ENCODE measurements at places on chromosomes 11 and 22.

DNA sequence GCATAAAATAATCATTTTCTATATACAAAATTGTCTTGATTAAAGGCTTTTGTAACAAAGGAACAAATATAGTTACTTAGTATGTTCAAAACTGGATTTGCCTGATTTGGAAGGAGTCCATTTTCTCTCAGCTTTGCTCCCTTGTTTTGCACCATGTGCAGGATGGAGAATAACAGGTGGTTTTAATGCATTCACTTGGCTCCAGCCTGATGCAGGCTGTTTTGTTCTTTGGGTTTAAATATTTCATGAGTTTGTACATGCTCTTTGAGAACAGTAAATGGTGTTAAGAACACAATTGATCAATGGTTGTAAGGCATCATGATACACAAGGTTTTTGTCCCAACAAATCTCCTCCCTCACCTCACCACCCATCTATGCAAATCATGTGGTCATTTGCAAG is 886.9 kb upstream of the CCDC90B start:
- DNase-seq: no peak

- DNase-seq: peak; percentile 43
Measured at GRCh38 chr11:65551572-65552387, 6.4 kb downstream of the LTBP3 start.

- DNase-seq: no peak
Measured at GRCh38 chr11:66221726-66222236, 46.7 kb upstream of the RAB1B start.

DNA sequence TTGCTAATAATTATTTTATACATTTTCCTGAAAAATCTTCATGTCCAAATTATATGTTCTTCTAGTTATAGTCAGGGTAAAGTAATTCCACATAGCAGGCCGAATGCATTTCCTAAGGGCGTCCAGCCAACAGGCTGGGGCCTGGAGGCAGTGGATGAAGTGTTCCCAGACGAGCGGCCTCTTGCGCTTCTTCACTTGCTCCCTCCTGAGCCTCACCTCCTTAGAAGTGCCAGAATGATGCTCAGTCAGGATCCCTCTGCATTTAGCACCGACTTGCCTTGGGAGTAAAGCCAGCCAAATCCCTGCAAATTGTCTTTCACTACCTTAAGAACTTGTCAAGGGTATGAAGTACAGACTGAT is 1.5 kb downstream of the OLFML1 start:
- DNase-seq: no peak

- DNase-seq: no peak
Measured at GRCh38 chr22:44962741-44963454, 46.9 kb downstream of the PHF21B start.

- no peak for DNase-seq
Measured at GRCh38 chr11:12741671-12742216, 67.5 kb downstream of the TEAD1 start.

GRCh38 chr11:91023731-91024130 is 800.9 kb upstream of the CHORDC1 start:
- DNase-seq: no peak

DNA sequence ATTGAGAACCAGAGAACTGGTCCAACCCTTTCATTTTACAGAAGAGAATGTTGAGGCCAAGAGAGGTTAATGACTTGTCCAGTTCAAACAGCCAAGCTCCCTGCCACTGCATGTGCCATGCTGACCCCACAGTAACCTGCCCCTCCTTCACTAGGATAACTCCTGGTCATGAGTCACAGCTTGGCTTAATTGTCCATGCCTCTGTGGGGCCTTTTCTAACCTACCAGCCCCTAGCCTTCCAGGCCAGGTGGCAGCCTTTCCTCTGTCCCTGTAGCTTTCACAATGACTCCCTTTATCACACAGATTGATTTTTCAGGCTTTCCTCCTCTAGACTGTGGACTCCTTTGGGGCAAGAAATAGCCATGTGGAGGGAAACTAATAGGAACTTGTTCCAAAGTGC is 97.2 kb downstream of the PIWIL4 start:
- DNase-seq: peak; percentile 21

- DNase-seq: no peak
Measured at GRCh38 chr11:126489836-126490660, 134.6 kb downstream of the ST3GAL4 start.

GRCh38 chr22:47188261-47189055 is 426.0 kb downstream of the TBC1D22A start:
- DNase-seq: no peak

GRCh38 chr11:60734279-60734678 is 9.8 kb downstream of the MS4A18 start:
- no peak for DNase-seq
